ENCODE measurements at places on chromosomes 11 and 22. TPM values are rescaled to one million over a fixed set of nuclear protein-coding genes. Genes with fewer than 3 reads are reported as not detected.

Gene YPEL1
- 22.1 TPM for total RNA-seq

Gene SHISA8
- not detected for total RNA-seq

Gene CHADL
- 27.5 TPM for total RNA-seq

Gene PYGM
- 18.6 TPM for total RNA-seq

Gene MRGPRX4
- total RNA-seq: not detected

Gene KDM4D
- 1.5 TPM for total RNA-seq

DNA sequence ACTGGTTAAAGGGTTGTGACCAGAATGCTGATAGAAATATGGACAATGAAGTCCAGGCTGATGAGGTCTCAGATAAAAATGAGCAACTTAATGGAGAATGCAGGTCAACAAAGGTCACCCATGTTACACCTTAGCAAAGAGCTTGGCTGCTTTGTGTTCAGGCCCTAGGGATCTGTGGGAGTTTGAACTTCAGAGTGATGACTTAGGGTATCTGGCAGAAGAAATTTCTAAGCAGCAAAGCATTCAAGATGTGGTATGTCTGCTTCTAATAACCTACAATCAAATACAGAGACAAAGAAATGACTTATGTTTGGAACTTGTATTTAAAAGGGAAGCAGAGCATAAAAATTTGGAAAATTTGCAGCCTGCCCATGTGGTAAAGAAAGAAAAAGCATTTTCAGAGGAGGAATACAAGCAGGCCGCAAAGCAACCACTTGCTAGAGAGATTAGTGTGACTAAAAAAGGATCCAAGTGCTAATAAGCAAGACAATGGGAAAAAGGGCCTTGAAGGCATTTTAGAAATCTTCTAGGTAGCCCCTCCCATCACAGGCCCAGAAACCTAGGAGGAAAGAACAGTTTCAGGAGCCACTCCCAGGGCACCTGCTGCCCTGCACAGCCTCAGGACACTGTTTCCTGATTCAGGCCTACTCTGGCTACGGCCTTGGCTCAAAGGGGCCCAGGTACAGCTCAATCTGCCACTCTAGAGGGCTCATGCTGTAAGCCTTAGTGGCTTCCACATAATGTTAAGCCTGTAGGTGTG lies 41.3 kb downstream of the TNKS1BP1 start:
- DNase-seq: no peak

DNA sequence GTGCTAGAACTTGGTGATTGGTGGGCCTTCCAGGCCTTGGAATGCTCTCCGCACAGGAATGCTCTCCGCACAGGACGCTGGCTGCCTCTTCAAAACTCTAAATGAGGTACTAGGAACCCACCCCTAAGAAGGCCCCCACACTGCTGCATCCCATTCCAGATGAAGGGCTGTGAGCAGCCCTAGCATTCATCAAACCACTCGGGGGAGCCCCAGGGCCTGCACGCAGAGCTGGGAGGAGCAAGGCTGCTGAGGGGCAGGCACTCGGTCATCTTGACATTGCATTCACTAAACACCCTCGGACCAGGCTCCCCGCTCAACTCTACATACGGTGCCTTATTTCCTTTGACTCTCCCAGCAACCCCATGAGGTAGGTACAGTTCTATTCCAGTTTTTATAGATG lies 49.2 kb upstream of the EMID1 start:
- no peak for DNase-seq

DNA sequence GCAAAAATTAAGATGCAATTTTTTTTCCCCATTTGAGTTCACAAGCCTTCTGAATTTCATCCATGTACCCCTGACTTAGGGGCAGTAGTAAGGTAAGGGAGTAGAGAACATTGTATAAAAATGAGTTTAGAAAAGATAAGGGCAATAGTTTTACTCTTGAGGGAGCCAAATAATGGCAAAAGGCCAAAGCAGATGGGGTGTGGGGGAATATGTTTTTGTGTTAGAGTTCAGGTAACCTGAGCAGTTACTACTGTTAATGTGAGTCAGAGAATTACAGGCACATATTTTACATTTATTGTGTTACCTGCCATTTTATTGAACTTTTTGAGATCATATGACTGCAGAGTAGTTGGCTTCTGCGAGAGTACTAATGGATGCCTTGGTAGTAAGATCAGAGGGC lies 3.1 kb downstream of the EED start:
- no peak for DNase-seq

DNA sequence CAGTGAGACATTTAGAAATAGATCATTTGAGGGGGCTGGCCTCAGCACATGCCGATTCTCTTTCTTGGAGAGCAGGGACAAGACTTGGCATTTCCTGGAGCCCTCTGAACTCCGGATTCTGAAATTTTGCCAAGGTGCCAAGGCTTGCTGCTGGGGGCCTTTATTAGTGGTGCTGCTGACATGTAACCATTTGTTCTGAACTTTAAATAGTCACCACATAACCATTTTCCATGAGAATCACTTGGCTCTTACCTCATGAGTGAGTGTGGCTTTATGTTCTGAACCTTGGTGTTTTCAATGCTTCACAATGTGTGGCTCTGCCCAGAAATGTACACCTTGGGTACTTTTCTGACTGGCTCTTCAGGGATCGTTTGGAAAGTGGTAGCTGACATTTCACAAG lies 33.3 kb downstream of the SYT13 start:
- no peak for DNase-seq

DNA sequence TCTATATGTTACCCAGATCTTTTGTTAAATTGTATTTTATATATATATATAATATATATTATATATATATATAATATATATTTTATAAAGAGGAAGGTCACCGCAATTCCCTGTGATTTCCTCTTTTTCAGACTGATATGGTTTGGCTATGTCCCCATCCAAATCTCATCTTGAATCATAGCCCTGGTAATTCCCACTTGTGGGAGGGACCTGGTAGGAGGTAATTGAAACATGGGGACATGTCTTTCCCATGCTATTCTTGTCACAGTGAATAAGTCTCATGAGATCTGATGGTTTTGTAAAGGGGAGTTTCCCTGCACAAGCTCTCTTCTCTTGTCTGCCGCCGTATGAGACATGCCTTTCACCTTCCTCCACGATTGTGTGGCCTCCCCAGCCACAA lies 157.6 kb downstream of the RAB38 start:
- DNase-seq: no peak

DNA sequence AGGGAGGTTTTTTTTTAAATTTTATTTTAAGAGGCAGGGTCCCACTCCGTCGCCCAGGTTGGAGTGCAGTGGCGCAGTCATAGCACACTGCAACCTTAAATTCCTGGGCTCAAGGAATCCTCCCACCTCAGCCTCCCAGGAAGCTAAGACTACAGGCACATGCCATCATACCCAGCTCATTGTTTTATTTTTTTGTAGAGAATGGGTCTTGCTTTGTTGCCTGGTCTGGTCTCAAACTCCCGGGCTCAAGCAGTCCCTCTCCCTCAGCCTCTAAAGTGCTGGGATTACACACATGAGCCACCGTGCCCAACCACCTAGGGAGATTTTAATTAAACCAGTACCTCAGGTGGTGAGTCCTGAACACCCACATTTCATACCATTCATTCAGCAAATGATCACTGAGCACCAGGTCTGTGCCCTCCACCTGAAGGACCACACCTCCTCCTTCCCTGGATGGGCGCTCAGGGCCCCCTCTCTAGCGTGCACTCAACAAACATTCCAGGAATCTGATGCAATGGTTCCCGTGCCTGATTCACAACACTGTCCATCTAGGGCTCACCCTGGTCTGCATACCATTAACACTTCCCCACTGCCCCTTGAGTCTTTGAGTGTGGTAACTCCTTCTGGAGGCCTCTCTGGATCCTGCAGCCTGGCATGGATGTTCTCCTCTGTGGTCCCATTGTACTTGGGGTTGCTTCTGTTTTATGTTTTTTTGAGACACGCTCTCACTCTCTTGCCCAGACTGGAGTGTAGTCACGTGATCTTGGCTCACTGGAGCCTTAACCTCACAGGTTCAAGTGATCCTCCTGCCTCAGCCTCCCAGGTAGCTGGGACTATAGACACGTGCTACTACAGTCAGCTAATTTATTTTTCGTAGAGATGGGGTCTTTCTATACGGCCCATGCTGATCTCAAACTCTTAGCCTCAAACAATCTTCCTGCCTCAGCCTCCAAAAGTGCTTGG lies 9.6 kb upstream of the MYH9 start:
- no peak for DNase-seq

DNA sequence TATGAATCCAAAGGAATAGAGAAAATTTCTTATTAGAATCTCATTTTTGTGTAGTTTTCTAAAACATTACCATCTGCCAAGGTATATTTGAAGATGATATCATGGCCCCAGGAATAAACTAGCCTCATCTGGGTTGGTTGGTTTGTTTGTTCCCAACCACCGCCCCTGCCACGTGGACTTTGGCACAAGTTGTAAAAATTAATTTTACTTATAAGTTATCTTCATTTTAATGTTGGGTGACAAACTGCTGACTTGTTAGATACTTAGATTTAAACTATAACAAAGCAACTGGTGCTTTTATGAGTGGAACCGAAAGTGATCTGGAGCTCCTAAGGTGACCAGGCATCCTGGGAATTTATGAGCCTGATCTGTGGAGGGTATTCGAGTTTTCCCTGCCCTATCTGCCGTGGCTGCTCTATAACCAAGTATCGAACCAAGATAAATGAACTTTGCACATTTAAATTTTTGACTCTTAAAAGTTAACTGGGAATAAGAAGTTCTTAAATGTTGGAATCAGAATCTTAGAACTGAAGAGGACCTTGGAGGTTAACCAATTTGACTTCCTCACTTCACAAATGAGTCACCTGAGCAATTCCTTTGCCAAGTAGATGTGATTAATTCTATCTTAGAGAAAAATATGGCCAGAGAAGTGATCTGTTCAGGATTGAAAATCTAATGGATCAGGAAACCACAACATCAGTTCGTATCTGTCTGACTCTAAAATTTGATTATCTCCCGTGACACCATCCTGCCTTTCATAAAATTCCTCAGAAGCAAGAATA lies 129.1 kb upstream of the ARHGAP42 start:
- DNase-seq: no peak

DNA sequence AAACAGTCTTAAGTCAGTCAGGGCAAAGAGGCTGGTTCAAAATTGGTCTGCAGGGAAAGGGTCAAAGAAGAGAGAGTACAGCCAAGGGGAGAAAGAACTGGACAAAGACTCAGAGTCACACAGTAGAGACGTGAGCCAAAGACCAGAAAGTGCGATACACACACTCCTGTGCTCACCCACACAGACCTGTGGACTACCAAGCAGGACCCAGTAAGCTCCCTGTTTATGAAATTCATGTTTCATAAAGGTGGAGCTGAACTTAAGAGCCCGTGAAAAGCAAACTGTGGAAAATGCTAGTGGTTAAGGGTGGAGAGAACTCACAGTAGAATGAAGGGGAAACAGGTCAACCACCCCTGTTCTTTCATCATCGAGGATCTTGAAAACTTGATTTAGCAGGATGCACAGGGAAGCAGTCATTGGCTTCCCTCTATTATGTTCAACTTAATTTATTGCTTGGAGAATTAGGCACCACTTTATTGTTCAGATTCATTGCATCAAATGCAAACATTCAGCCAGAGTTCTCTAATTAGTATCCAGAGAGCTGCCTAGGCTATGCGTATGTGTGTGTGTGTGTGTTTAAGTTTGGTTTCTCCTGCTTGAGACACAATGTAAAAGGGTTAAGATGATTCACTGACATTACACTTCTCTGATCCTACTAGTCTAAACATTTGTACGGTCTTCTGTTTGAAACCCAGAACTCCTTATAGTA lies 160.9 kb upstream of the MTMR2 start:
- DNase-seq: no peak

DNA sequence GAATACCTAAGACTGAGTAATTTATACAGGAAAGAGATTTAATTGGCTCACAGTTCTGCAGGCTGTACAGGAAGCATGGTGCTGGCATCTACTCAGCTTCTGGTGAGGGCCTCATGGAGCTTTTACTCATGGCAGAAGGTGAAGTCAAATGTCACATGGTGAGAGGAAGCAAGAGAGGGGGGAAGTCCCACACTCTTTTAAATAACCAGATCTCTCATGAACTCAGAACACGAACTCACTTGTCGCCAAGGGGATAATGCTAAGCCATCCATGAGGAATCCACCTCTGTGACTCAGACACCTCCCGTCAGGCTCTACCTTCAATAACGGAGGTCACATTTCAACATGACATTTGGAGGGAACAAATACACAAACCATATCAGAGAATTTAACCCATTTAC lies 42.2 kb downstream of the BIRC2 start:
- no peak for DNase-seq

- DNase-seq: no peak
Measured at GRCh38 chr11:73413256-73413655, 37.1 kb downstream of the RELT start.

GRCh38 chr22:19943082-19944026 lies 1.7 kb upstream of the TXNRD2 start:
- peak; percentile 63 for DNase-seq

GRCh38 chr11:88327462-88328143 lies 9.9 kb downstream of the CTSC start:
- no peak for DNase-seq

- DNase-seq: no peak
Measured at GRCh38 chr22:46845296-46846149, 83.1 kb downstream of the TBC1D22A start.

DNA sequence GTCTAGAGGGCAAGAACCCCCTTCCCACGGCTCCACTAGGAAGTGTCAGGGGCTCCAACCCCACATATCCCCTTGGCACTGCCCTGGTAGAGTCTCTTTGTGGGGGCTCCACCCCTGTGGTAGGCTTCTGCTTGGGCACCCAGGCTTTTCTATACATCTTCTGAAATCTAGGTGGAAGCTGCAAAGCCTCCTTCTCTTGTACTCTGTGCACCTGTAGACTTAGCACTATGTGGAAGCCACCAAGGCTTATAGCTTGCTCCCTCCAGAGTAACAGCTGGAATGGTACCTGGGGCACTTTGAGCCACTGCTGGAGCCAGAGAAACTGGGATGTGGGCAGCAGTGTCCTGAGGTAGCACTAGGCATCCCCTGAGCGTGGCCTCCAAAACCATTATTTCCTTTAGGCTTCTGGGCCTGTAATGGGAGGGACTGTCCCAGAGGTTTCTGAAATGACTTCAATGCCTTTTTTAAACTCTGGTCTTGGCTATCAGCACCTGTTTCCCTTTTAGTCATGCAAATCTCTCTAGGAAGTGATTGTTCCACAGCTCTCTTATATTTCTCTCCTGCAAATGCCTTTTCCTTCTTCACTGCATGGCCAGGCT lies 68.4 kb downstream of the TRAF6 start:
- DNase-seq: no peak

DNA sequence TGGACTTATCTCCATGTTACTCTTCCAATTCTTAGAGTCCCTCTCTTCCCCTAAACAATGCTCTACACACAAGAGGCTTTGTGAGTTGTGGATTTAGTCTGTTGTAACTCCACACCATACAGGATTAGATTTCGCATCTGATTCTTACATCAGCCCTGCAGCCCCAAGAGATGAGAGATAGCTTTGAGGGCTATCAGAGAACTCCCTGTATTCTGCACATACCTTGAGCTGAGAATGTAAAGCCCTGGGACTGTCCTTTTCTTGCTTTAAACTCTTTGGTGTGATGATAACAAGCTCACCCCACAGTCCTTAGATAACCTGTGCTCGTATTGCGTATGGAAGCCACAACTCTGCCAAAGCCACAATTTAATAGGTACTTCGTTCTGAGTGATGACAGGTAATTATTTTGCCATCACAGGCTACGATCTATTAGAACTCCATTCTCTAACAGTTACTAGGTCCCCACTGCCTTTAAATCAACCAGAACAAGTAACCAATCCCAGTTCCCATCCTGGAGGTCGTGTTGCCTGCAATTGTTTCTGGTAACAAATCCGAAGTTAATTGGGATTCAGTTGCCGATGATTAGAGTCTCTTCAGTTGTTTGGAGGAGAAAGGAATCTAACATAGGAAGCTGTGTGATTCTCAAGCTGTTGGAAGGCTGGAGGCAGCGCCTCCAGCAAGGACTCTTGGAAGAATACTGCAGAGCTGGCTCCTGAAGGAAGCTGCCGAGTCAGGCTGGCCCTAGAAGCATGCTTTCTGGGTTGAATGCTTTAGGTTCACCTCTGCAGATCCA lies 1.3 kb upstream of the PARVG start:
- no peak for DNase-seq
